ENCODE measurements at places on chromosomes 1 and 21.

DNA sequence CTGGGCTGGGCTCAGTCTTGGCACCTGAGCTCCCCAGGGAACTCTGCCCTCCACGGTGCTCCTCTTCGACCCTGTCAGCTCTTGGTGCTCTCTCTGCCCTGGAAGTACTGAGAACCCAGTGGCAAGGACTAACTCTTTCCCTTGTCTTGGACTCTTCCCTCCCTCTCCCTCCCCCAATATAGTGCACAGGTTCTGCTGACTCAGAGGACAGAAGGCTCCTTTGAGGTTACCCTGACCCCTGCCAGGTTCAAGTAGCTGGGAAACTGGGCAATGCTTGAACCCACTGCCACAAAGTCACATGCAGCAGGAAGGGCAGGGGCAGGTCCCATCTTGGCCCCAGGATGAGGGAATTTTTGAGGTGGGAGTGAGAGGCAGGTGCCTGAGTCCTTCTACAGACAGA, 20.3 kb downstream of the KCNQ4 start:
- DNase-seq = no peak

DNA sequence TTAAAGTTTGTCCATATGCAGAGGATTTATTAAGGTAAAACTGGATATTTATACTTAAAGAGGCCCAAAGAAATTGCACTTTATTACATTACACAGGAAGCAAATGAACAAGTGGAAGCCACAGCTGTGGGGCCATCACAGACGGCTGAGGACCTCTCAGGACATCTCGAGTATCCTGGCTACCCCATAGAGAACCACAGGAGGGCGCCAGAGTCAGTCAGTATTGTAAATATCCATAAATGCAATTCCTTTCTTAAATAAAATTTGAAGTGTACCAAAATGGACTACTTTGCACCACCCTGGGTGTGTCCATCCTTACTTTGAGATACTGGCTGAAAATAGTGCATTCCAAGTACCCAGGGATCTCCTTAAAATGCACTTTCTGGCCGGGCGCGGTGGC, 257.2 kb downstream of the MRPL39 start:
- no peak for DNase-seq

DNA sequence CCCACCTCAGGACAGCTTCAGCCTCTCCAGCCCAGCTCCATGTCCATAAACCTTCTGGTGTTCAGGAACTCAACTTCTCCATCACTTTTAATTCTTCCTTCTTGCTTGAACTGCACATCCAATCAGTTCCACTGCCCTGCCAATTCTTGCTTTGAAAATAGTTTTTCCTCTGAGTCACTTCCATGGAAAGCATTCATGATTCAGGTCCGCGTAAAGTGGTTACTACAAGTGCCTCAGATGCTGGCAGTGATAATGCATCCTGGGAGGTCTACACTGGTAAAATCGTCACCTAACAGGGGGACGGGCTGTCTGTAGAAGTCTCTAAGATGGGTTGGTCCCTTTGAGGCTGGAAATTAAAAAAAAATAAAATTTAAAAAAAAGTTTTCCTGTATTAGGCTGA, 25.9 kb upstream of the RCAN1 start:
- no peak for DNase-seq

- no peak for DNase-seq
Observed at GRCh38 chr21:30984889-30985288, 53.4 kb downstream of the KRTAP19-8 start.

DNA sequence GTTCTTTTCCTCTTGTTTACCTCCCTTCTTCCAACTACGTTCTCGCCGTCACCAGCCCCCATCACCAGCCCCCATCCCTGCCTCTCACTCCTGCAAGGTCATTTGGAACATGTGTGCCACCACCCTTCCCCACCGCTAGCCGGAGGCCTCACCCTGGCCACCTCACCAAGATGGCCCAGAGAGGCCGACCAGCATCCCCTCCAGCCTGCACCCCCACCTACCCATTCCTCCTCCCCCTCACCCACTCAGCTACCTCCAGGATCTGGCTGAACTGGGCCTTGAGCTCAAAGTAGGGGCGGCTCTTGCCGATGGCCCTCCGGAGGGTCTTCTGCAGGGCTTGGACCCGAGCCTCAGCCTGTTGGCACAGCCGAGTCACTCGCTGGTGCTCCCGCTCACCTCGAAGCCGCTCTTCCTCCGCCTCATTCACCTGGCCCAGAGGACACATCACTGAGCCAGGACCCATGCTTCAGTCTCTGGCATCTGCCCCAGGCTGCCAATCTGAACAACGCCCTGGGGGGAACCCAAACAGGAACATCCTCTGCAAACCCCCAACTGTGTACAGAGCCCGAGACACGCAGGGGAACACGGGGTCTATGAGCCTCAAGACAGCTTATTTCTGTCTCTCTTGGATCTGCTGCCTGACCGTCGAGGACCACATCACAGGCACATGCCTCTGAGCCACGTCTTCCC, 12.8 kb downstream of the SH3BP5L start:
- DNase-seq = no peak

GRCh38 chr1:186772228-186772627, 56.5 kb upstream of the PLA2G4A start:
- no peak for DNase-seq

Data from D721Med (cell line).